Adrenal gland (tissue), 19 donors: ENCODE measurements at places on chromosomes 16 and 17.

DNA sequence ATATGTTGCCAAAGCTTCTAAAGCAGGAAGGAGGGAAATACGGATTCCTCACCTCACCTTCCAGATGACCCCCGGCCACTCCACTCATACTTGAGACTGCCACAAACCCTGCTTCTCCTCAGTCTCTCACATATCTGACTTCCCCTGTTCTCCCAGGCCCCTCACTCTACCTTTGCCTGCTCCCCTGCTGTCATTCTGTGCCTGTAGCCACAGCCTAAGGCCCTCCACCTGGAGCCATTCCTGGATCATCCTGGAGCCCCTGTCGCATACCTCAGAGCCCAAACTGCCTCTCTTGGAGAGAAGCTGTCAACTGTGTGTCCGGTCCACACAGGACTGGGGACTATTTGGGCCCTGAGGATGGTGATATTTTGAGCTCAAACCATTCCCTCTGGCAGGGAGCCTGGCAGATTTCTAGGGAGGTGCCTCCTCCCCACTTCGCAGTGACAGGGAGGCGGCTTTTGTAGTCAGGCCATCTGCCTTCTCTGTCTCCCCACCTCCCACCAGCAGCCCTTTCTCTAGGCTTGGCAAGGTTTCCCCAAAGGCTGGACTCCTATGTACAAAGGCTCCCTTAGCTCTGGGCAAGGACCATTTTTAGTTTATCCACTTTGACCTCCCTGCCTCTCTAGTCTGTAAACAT lies 2.3 kb upstream of the MED24 start:
- no peak for DNase-seq

- no peak for DNase-seq
Observed at GRCh38 chr16:11131706-11132105, 124.3 kb downstream of the SOCS1 start.

- no peak for DNase-seq
Observed at GRCh38 chr16:5075637-5076036, 4.0 kb downstream of the ALG1 start.

GRCh38 chr16:2478279-2478678 lies 3.4 kb downstream of the TBC1D24 start:
- DNase-seq, result no peak

- DNase-seq, result no peak
Observed at GRCh38 chr17:33615861-33616260, 322.8 kb upstream of the ASIC2 start.

- peak; percentile 38 for DNase-seq
Observed at GRCh38 chr16:27312580-27313421, 973 bp upstream of the IL4R start.

GRCh38 chr17:67615011-67615561 lies 102.7 kb upstream of the NOL11 start:
- no peak for DNase-seq

- no peak for DNase-seq
Observed at GRCh38 chr17:63268827-63269226, 177.3 kb downstream of the CYB561 start.

DNA sequence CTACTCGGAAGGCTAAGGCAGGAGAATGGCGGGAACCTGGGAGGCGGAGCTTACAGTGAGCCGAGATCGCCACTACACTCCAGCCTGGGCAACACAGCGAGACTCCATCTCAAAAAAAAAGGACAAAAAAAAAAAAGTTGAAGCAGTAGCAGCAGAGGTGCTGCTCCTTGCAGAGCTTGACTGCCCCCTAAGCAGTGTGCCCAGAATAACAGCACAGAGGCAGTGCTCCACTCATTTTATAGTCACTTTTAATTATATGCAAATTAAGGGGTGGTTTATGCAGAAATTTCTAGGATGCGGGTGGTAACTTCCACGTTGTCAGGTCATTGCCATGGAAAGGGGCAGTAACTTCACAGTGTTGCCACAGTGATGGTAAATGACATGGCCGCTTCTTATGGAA lies 54.3 kb upstream of the NOL11 start:
- DNase-seq, result no peak

GRCh38 chr17:55673743-55674506 lies 48.7 kb downstream of the TMEM100 start:
- no peak for DNase-seq

- DNase-seq, result no peak
Observed at GRCh38 chr17:36136036-36136435, 32.4 kb downstream of the CCL4 start.

- DNase-seq, result no peak
Observed at GRCh38 chr17:15952916-15953790, 8.2 kb downstream of the ADORA2B start.

DNA sequence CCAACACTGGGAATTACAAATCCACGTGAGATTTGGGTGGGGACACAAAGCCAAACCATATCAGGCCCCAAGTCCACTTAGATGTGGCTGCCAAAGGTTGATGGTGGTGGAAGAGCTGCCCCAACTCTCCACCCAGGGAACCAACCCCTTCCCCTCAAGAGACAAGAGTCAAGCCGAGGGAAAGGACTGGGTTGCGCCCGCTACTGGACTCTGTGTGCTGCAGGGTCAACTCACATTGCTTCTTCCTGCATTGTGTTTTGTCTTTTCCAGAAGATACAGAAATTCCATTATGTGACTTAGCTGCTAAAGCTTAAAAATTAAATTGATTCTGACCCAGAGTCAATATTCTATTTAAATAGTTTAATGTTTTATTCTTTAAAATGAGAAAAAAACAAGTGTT lies 58.5 kb downstream of the ADAMTS18 start:
- no peak for DNase-seq

DNA sequence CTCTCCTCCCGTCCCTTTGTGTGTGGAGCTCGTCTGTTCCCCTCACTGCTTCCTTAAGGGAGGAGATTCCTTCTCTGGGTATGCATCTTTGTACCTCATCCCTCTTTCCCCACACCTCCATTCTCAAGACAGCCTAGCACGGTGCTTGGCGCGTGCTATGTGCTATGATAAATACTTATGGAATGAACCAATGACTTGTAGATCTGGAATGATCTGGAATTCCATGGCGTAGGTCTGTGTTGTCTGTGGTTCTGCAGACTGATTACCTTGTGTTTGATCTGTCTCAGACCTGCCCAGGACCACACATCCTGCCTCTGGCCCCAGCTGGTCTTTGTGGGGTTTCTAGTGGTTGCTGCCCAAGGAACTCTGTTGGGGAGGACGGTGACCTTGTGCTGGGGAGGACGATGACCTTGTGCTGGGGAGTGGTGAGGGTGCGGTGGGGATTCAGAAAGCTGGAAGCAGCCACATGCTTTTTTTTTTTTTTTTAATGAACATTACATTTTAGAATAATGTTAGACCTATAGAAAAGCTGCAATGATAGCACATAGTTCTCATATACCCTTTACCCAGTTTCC lies 33.5 kb upstream of the ETV4 start:
- DNase-seq, result no peak

- DNase-seq, result no peak
Observed at GRCh38 chr17:39270923-39271322, 45.2 kb upstream of the STAC2 start.

GRCh38 chr16:79047337-79047736 lies 553.2 kb downstream of the MAF start:
- DNase-seq, result no peak

DNA sequence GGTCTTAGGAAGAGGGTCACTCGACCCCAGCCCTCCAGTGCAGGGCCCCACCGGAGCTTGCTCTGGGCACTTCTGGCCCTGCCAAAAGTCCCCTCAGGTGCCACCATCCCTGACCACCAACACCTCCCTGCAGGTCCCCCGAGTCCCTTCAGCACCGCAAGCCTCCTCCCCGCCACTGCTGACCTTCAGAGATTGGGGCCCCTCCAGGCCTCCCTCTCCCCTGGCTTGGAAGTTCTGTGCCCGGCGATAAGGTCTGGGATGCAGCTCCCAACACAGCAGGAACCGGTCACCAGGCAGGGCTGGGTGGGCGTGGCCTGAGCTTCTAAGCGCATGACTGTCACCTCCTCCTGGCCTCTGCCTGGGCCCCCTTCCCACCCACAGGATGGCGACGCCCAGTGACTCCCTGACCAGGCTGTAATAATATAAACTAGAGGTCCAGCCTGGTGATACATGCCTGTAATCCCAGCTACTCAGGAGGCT lies 11.2 kb downstream of the PIEZO1 start:
- DNase-seq, result peak; percentile 70

- no peak for DNase-seq
Observed at GRCh38 chr17:31744511-31744951, 114.5 kb downstream of the COPRS start.

DNA sequence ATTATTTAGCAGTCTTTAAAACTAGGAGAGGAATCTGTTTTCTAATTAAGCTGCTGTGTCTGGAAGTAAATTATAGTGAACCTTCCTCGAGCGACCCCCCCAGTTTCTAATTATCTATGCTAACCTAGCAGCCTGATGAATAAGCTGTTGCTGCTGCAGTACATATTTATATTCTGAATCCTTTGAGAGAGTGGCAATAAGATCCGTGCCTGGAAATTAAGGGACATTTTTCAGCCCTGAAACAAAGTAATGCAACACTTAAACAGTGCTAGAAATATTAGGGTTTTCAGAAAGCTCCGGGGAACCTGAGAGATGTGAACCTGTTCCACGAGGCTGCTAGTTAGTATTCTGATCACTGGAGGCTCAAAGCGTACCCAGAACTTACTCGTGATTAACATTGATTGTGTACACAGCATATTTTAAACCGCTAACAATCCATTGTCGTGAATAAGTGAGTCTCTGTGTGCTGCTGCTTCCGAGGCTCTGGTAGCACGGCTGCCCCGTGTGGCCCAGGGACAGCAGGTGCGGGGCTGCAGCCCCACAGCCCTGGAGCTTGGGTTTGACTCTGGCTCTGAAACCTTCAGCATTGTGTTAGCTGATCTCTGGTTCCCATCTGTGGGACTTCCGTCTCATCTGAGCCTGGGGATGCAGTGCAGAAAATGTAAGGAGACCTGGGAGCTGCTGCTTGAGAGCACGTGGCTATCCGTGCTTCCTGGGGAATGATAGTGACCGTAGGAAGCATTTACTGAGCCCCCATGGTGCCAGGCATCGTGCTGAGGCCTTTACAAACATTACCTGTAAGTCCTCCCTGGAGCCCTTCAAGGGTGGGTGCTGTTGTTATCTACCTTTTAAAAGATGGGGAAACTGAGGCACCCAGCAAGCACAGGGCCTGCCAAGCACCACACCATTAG lies 190.9 kb upstream of the CHMP6 start:
- DNase-seq, result no peak

DNA sequence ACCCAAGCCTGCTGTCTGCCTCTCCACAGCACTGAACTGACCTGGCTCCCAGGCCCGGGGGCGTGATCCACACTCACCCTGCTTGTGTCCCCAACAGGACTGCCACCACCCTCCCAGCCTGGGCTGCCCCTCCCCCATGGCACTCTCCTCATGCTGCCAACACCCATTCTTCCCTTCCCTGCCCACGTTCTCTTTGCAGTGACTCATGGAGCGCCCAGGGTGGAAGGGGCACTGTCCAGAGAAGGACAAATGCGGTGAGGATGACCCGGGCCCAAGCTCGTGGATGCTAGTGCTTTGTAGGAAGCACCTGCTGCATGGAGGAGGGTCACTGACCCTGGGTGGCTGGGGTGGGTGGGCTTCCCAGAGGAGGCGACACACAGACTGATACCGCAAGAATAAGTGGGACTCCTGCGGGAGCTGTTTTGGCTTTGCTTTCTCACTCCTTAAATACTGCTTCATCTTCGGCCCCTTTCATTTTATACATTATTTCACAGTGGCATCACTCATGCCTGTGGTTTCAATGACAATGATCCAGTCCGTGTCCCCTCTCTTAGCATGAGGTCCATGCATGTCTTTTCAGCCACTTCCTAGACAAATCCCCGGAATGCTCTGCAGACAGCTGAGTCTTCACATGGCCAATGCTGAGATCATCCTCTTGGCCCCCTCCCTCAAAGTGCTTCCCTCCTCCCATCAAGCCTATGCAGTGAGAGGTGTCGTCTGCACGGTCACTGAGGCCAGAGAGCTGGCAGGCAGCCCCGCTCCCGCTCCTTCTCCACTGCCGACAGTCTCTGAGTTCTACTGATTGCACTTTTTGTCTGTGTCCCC lies 17.6 kb downstream of the CDK5R1 start:
- no peak for DNase-seq

- DNase-seq, result no peak
Observed at GRCh38 chr17:12536021-12536420, 129.7 kb upstream of the MYOCD start.

DNA sequence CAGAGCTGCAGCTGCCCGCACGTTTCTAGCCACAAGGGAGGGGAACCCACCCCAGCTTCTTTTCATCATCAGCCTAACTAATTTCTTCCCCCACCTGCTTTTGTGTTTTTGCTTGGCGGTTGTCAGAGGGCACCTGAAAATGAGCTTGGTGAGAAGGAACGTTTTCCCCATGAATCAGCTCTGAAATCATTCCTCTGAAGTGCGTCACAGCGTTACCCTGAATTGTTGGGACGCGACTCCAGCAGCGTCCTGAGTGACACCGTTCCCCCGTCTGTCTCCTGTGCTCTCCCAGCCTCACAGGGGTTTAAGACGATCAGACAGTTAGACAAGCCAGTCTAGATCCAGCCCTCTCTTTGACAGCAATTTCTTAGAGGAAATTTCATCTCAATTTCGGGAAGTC lies 722.9 kb upstream of the EEF2KMT start:
- no peak for DNase-seq

DNA sequence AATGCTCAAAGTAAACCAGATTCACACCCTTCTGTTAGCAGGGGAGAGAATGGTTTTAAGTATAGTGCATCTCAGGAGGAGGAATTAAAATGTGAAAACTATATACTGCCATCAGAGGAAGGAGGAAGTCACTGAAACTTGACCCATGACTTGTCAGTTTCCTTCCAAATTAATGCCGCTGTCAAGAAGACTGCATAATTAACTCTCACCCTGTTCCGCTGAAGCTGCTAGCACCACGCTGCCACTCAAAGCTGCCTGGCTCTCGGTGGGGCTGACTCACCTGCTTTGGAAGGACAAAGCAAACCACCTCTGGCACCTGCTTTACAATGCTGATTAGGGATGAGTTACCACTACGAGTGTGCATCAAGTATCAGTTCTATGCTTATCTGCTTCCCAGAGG lies 37.8 kb upstream of the ULK2 start:
- DNase-seq, result no peak

DNA sequence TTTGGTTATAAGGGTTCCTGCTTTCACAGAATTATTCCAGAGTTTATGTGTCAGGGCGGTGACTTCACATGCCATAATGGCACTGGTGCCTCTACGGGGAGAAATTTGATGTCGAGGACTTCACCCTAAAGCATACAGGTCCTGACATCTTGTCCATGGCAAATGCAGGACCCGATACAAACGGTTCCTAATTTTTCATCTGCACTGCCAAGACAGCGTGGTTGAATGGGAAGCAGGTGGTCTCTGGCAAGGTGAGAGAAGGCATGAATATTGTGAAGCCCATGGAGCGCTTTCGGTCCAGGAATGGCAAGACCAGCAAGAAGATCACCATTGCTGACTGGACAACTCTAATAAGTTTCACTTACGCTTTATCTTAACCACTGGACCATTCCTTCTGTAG lies 39.6 kb upstream of the CDRT4 start:
- no peak for DNase-seq

GRCh38 chr17:66715076-66715675 lies 119.7 kb upstream of the CACNG5 start:
- no peak for DNase-seq

- peak; percentile 64 for DNase-seq
Observed at GRCh38 chr17:34254651-34255380, at the start of gene CCL2. Gene CCL2, plus strand, starts transcription at chr17:34255285. Its CDS starts 65 bp downstream, at chr17:34255350.
